ENCODE measurements at places on chromosomes 4 and X.
A peak's percentile ranks its signal among the peaks of the same experiment; 100 is the strongest.

GRCh38 chr4:141630854-141631253, 5.5 kb upstream of the IL15 start:
- DNase-seq = no peak

- no peak for DNase-seq
Observed at GRCh38 chrX:10714531-10714930, 94.1 kb upstream of the MID1 start.

- no peak for DNase-seq
Observed at GRCh38 chr4:138224614-138225013, 17.5 kb downstream of the SLC7A11 start.

DNA sequence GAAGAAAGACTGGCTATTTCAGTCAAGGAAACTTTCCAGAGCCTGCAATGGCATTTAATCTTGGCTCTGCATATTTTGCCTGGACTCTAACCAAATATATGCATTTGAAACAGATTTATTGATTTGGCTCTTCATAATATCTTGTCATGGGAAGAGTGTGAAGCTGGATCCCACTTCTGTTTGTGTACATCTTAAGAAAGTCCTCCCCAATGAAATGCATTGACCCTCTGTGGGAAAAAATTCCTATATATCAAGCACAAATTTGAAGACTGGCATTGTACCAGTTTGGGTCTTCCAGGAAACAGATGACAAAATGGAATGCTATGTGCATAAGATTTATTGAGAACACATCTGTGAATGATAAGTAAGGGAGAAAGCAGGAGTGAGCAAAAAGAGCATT, 897.3 kb upstream of the TENM3 start:
- DNase-seq = no peak

GRCh38 chrX:114075073-114075673, 508.7 kb upstream of the HTR2C start:
- DNase-seq = no peak

DNA sequence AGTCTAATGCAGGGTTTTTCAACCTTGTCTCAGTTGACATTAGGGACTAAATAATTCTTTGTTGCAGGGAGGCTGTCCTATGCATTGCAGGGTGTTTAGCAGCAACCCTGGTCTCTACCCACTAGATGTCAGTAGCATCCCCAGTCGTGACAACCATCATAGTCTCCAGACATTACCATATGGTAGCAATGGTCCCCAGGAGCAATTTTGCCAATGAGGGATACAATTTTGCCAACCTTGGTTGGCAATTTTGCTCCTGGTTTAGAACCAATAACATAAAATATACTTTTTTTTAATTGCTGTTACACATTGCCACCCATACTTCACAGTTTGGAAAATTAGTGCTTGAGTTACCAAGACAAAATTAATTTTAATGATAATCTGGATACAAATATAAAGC, 6.0 kb downstream of the EREG start:
- peak; percentile 10 for DNase-seq

GRCh38 chr4:15130441-15130840, 128.2 kb downstream of the CPEB2 start:
- no peak for DNase-seq

DNA sequence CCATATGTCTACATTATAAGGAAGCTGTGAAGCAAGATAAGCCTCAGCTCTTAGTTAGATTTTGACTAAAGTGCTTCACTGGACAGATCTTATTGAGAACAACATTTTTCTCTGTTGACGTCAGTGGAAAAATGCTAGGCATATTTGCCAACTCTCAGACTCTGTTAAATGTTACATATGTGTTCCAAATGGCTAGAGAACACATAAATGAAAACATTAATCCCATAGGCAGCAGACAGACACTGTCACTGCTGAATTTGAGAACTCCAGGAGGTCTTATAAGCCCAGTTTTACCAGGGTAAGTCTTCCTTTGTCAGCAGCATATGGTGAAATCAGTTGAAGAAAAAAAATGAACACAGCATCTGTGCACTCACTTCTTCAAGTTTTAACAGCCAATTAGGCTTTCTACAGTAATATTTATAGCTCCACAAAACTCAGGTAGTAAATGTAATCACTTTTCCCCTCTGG, 186.9 kb downstream of the CAMK2D start:
- no peak for DNase-seq

GRCh38 chrX:10574663-10575062, 45.7 kb downstream of the MID1 start:
- peak; percentile 64 for DNase-seq
